ENCODE measurements at places on chromosomes 16 and 17.

GRCh38 chr17:6101706-6102105 lies 31.5 kb downstream of the WSCD1 start:
- no peak for DNase-seq

DNA sequence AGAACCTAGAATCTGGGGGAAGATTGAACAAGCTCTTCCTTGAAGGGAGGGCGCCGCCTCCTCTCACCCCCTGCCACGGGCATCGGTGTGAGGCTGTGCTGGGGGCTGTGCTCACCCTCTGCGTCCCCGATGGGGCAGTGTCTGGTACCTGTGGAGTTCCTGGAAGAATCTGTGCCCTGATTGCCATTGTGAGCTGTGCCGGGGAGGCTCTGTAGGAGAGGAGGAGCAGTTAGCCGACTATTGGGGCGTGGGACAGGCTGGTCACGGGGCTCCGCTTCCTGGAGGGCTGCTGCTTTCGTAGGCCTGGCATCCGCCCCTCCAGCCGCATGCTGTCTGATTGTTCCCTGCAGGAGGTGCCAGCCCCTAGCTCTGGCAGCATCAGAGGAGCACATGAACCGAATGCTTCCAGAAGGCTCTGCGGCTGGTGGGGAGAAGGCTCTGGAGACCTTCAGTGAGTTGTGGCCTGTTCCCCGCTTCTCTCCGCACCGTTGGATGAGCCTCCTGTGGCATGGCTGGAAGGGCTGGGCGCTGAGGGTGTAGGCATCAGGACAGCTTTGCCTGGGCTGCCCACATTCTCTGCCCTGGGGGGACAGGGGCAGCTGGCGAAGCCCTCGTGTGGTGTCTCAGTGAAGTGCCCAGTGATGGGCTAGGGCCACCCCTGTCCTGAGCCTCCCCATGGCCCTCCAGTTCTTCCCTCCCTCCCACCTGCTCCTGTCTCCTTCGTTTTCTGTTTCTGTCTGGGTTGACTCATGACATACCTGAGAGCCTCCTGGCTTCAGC lies 86.9 kb downstream of the SEC14L1 start:
- DNase-seq = no peak

GRCh38 chr16:46886764-46887523 lies 2.8 kb downstream of the GPT2 start:
- DNase-seq = no peak

- no peak for DNase-seq
These were observed 62.8 kb downstream of the RABEP1 start for GRCh38 chr17:5344914-5345313.

DNA sequence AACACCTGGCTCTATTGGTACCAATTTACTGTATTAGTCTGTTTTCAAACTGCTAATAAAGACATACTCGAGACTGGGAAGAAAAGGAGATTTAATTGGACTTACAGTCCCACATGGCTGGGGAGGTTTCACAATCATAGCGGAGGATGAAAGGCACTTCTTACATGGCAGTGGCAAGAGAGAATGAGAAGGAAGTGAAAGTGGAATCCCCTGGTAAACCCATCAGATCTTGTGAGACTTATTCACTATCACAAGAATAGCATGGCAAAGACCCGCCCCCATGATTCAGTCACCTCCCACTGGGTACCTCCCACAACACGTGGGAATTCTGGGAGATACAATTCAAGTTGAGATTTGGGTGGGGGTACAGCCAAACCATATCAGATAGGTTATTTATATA lies 22.6 kb upstream of the GOSR1 start:
- no peak for DNase-seq

DNA sequence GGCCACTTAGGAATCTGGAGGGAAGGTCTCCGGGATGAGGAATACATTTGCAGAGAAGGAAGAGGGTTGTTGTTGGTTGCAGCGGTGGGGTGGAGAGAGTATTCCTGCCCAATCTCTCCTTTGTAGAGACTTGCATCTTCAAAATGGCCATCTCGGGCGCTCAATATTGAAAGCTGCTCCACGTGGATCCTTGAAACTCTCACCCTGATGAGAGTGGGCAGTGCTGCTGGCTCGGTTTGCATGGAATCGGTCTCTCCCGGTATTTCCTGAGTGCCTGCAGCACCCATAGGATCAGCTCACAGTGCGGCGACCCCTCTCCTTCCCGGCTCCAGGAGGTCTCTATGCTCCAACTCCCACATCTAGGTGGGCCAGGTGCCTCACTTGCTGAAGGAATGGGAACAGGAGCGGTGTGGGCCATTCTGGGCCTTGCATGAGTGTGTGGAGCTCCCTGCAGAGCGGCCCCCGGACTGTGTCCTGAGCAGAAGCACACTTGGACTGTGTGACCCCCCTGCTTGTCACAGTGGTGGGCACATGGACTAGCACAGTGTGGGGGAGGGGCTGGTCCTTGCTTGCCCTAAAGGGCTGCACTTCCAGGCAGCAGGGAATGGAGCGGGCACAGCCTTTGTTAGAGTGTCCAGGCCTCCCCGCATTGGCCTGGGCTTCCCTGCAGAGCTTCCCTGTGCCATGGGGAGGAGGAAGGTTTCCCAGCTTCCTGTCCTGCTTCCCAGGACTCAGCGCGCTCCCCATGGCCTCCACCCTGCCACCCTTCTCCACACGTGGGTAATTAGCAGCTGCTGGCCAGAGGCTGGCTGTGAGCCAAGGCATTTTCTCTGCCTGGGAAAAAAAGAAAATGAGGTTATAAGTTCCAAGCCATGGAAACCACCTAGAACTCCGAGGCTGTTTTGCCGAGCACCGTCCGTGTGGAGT lies 139.3 kb downstream of the IRF8 start:
- DNase-seq = no peak

GRCh38 chr17:74452033-74452840 lies 14.2 kb upstream of the CD300A start:
- DNase-seq = no peak

DNA sequence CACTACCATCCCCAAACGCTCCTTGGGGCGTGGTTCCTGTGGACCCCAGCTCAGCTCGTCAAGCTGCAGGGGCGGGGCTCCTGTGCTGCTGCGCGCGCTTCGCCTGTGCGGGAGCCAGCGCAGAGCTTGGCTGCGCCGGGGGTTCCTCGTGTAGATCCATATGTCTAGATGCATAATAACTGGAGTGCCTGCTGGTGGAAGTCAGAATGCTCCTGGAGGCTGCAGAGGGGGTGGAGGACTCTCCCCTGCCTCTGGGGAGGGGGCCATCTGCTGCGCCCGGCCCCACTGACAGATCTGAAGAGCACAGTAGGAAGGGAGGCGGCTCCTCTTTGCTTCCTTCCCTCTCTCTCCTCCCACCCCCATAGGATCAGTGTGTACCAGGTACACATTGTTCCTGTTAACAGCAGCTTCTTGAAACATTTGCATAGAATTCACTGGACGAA lies 4.6 kb downstream of the RASD1 start:
- DNase-seq = no peak

DNA sequence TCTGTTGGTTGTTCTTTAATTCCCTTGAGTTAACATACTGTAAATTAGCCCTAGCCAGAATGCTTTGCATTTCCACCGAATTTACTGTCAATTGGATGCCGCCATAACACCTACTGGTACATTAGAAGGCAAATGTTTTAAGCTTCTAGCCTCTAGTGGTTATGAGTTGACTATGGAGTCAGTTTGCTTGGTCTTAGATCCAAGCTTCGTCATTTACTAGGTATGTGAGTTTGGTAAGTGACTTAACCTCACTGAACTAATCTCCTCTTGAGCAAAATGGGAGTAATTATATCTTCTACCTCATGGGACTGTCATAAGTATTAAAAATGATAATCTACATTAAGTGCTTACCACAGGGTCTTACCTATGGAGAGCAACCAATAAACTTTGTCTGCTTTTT lies 20.4 kb upstream of the CDH11 start:
- DNase-seq = no peak

DNA sequence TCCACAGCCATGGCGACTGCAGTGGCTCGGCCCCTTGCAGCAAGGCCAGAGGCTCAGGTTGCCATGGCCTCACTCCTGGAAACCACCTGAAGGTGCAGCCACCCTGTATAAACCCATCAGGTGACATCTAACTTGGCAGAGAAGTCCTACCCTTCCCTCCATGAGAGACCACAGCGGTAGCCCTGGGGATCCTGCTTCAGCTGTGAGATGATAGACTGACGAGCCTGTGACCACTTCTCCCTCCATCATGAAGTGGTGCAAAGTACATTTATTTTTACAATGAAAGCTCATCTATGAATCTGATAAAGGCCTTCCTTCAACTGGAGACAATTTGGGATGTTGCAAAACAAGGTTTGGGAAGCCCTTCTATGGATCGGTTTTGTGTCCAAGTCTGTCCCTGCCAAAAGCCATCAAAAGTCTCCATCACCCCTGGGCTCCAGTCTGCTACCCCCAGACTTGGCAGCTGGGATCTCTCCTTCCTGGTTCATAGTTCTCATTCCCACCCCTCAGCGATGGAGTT lies 1.8 kb downstream of the ZACN start:
- no peak for DNase-seq

- no peak for DNase-seq
These were observed 189.9 kb downstream of the FTO start for GRCh38 chr16:53893731-53894435.

GRCh38 chr16:353404-354290 lies 1.1 kb upstream of the AXIN1 start:
- DNase-seq = no peak

DNA sequence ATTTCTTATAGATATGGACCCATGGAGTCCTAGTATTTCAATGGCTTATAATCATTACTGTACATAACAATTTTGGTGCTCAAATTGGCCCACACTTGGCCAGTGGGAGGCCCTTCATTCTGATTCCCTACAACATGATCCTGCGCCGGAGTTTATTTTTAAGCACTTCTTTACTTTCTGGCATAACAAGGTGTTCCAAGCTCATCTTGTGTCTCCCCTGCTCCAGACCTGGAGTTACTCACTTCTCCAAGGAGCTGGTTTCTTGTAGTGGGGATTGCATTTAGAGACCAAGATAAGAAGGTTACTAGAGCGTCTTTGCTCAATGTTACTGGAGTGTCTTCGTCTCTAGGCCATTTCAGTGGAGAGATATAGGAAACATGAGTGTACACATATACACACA lies 87.9 kb downstream of the MSI2 start:
- no peak for DNase-seq

- no peak for DNase-seq
These were observed 335.3 kb downstream of the MAF start for GRCh38 chr16:79265196-79265595.

DNA sequence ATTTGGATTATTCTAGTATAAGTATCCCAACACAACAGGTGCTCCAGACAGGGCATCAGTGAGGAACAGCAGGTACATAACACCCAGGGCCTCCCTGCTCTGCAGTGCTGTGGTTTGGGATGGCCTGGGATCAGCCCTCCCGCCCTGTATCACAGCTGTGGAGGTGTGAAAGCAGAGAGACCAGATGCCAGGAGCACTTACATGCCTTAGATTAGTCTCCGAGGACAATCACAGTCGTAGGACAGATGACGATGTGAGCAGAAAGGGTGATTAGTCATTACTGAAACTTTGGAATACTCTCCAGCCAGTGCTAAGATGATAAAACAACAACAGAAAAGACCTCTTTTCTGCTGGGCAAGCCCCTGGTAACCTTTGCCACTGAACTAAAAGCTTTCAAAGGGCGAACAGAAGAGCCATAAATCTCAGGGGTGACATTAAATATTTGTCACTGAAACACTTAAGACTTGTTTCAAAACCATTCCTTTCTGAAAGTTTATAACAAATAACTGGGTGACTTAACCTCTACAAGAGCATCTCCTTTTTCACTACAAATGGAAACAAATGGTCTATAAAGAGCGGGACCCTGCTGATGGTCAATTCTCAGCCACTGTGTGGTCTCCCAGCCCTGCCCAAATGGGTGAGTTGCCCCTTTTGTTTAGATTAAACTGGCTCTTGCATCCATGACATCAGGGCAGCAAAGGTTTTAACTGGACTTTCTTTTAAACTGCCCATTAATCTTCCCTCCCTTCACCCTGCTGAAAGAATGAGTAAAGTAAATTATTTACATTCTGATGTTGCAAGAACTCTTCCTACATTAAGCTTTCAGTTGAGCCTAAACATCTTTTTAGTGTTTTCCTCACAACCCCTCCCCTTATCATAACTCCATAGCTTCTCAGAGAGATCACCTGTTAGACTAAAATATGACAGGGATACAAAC lies 183.1 kb upstream of the COX10 start:
- DNase-seq = no peak

DNA sequence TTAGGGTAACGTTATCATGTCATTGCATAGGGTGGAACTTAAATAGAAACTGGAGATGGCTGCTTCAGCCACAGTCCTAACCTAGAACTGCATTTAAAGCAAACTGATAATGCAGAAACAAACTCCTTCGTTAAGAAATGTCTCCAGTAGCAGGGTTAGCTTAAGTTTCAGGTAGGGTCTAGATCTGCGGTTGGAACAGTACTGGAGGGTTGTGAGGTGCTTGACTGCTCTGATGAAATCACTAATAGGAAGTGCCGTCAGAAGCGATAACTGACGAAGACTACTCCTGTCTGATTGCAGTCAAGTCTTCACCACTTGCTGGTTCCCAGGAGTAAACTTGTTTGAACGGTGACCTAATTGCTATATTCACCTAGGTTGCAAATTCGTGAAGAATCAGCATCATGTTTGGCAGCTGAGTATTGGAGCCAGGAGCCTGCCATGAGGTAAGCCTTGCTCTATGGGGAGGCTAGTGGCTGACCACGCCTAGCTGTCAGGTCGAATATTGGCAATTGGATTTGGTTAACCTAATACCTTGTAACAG lies 24.5 kb downstream of the TRPV2 start:
- no peak for DNase-seq

DNA sequence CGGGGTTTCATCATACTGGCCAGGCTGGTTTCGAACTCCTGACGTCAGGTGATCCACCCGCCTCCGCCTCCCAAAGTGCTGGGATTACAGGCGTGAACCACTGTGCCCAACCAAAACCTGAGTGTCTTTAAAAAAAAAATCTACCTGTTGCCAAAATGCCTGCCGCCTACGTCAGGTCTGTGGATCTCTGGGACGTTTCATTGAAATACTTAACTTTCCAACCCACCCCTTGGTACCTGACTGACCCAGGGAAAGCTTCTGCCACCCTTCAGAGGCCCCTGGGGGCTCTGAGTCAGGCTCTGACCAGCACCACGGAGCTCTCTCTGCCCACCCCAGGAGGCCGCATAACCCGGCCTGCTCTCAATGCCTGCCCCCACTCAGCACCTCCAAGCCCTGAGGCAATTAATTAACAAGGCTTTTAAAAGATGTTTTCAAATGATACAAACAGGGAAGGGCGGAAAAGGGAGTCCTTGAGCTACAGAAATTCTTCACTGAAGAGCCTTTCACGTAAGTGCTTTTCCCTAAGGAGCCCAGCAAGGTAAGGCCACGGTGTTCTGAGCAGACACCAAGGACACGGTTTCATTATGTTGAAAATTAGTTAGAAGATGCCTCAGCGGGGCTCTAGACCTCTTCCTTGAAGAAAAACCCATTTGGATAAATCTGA lies 29.3 kb upstream of the GSG1L start:
- DNase-seq = no peak

Data from stimulated activated naive CD8-positive, alpha-beta T cell treated with anti-CD3 and anti-CD28 coated beads, Interleukin-15, Interleukin-2, amounts not matched to agents 100 U/mL and 50 U/mL, for 24 hours (primary cell).